ENCODE measurements at places on chromosomes 6 and 20. TPM values are rescaled to one million over a fixed set of nuclear protein-coding genes. Genes with fewer than 3 reads are reported as not detected.
A peak's percentile ranks its signal among the peaks of the same experiment; 100 is the strongest.

GRCh38 chr6:111721753-111722154, 116.1 kb upstream of the TRAF3IP2 start:
- peak; percentile 42 for DNase-seq

DNA sequence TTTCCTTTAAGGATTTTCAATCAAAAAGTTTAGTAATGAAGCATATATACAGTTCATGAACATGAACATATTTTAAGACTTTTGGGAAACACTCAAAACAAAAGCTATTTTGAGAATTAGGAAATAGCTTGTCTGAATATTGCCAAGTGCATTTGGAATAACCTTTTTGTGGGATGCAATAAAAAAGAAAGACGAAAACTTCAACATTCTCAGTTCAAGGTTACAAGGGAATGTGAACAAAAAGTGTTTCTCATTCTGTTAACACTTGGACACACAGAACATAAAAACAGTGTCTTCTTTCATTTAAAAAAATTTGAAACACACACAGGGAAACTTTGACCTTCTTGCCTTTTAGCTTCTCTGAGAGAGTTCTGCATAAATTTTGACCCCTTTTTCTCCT, 72.7 kb upstream of the TCF21 start:
- DNase-seq: no peak

DNA sequence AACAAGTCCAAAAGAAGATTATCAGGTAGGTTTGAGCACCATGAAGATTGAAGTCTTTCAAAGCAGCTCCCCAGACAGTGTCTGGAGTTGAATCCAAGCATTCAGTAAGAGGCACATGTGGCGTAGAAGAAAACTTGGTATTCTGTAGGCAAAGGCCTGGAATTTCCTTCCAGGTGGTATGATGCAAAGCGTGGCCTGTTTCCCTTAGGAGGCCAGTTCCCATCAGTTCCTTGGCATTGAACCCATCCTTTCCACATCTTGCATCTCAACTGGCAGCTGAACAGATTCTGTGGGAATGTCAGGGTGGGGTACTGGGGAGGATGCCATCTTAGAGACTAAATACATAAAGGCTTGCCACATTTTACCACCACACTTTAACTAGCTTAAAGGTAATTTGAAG, 516.0 kb downstream of the BTBD3 start:
- DNase-seq: no peak

- DNase-seq: no peak
Measured at GRCh38 chr20:53262365-53262764, 290.2 kb downstream of the TSHZ2 start.

GRCh38 chr20:52379723-52380336, 188.3 kb upstream of the ZFP64 start:
- DNase-seq: peak; percentile 45

DNA sequence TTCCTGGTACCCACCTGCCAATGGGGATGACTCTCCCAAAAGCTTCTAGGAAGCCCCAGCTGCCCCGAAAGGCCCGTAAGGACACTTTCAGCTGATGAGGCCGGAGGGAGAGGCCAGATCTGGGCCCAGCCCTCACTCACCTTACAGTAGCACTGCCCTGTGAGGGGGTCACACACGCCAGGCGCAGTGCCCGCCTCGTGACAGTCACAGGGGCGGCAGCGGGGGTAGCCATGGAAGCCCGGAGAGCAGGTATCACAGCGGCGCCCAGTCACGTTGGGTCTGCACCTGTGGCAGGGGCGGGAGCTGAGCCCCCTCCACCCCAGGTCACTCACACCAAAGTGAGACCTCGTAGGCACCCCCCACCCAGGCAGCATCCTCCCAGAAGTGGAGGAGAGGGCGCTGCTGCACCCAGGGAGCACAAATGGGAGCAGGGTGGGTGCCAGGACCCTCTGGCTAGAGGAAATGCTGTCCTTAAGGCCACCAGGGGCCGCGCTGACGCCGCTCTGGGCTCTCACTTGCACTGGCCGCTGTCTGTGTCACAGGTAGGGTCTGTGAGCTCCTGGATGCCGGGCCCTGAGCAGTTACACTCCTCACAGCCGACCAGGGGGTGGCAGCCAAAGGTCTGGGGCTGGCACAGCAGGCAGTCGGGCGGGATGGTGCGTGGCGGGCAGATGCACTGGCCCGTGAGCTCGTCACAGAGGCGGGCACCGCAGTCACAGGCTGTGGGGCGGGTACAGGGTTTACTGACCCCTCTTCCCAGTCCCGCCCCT, 25.1 kb downstream of the ADRM1 start:
- no peak for DNase-seq

DNA sequence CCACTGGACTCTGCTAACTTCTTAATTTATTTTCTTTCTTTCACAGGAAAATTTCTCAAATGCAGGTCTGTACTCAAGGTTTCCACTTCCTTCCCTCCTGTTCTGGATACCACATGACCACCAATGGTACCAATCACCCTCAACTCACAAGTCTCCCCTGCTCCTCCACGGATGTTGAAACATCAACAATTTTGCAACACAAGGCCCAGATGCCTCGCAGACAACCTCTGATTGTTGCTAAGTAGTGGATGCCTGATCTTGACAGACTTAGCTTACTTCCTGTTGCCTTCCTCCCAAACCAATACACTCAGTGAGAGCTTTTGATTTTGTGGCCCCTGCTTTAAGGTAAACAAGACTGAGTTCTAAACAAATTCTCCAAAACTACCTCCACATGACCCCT, 146.6 kb downstream of the FRK start:
- no peak for DNase-seq

- DNase-seq: peak; percentile 54
Measured at GRCh38 chr20:44582311-44583025, at the start of gene PKIG. Gene PKIG, plus strand, starts transcription at chr20:44582579. Its CDS starts 31,978 bp downstream, at chr20:44614557.

GRCh38 chr20:774016-774659, 5.8 kb upstream of the SLC52A3 start:
- DNase-seq: no peak

- DNase-seq: peak; percentile 61
Measured at GRCh38 chr6:43489277-43490072, 12.1 kb downstream of the TJAP1 start.

GRCh38 chr20:23049201-23050075, at the start of gene THBD:
Gene THBD, minus strand, starts transcription at chr20:23049672. Its CDS starts 168 bp downstream, at chr20:23049504.
- peak; percentile 64 for DNase-seq

DNA sequence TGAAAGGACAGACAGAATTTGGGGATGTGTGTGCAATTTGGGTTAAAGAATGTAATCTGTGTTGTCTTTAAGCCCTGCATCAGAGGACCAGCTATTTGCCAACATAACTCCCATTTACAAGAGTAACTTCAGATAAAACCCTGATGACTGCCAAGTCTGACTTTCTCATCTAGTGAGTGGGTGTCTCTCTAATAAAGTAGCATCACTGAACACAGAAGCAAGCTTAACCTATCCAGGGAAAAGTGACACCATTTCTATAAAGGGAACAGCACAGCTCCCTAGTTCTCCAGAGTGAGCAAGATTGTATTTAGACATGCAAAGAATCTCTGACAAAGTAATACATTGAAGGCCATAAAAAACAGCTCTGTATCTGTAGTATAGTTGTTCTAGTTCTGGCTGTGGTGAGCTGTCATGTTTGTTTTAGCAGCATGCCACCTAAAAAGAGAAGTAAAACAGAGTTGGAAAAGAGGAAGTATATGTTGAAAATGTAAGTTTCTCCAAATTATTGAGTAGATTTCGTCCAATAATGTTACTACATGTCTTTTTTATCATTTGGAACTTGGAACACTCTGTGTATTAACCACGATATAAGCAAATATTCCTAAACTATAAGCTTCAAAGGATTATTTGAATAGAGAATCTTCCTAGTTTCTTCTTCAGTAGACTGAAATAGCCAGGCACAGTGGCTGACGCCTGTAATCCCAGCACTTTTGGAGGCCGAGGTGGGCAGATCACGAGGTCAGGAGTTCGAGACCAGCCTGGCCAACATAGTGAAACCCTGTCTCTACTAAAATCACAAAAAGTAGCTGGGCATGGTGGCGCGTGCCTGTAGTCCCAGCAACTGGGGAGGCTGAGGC, 8.8 kb upstream of the PIM1 start:
- DNase-seq: no peak

DNA sequence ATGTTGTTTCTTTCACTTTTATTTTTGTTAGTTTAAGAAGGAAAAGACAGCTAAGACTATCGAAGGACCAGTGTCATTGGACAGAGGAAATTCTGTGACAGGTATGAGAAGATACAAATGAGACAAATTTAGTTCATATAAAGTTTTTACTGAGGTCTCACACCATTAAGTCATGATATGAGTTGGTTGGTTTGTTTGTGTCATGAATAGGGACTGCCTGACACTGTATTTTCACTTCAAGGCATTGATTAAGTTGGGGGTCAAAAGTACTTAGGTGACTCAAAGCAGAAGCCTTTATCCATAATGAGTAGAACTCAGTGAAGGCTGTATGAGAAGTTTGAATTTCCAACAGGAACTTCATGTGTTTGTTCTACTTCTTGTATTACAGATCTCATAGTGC, 21.3 kb upstream of the HIVEP2 start:
- DNase-seq: no peak

DNA sequence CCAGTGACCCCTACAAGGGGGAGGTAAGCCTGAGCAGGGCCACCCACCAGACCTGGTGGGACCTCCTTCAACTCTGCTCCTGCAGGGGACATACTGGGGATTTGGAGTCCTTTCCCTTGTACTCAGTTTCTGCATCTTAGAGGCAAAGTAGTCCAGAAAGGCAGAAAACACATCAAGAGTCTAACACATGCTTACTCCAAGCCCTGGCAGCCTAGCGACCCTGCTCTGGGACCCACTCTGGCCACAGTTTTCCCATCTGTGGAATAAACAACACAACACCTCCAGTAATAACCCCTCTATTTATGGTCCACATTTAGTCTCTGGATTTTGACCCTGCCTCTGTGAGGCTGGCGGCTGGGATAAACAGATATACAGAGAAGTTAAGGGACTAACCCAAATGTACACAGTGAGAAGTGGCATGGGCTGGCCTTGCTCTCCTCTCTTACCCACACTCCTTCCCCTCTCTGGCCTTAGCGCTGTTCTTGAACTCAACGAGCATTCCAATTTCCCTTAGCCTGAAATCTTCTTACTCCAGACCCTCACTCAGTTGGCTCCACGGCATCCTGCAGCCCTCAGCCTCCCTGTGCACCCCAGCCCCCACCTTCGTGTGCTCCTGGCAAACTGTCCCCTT, 16.1 kb upstream of the TLDC2 start:
- DNase-seq: no peak

GRCh38 chr6:29763491-29764289, 40.5 kb downstream of the HLA-F start:
- no peak for DNase-seq

GRCh38 chr20:44648579-44648978, 2.9 kb downstream of the ADA start:
- peak; percentile 48 for DNase-seq

DNA sequence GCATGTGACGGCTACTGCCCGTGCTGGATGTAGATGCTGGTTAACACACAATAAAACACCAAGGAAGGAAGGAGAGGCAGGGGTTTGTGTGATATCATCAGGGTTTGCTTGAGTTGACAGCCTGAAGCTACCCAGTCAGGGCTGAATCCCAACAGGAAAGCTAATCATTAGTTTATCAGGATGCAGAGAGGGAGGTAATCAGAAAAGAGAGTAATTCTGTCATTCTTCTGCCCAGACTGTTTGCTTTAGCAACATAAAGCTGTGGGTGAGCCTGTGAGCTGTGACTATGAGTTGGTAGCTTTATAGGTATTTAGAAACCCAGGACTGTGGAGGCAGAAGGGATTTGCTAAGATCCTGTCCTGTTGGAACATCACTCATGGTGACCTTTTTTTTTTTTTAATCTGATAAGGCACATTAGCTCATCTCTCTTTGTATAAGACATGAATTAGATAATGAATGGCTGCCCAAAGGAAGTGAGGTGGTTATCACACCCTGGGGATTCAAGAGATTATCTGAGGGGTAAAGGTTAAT, 79.3 kb downstream of the CAP2 start:
- DNase-seq: no peak

DNA sequence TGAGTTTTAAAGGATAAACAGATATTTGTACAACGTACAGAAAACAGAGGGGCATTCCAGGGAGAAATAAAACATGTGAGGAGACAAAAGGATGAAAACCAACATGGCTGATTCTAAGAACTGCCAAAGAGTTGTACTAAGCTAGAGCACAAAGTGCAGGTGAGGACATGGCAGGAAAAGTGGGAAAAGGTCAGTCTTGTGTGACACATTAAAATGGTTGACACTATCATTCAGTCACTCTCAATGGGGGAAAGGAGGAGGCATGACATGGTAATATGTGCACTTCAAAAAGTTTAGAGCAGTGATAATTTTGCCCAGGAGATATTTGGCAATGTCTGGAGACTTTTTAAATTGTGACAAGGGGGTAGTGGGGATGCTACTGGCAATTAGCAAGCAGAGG, 21.8 kb downstream of the PHIP start:
- DNase-seq: no peak

DNA sequence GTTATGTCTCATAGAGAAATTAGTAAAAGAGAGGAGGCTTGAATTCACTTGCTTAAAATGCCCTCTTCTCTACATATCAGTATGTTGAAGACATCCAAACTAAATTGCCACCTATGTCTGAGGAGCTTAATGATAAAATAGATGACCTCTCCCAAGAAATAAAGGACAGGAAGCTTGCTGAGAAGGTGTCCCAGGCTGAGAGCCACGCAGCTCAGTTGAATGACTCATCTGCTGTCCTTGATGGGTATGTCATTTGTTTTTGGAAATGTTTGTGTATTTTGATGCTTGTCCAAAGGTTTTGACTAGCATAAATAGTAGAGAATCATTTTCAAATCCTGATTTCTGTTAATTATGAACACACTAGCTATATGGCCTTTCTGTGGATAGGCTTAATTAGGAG, 307.7 kb downstream of the ARHGAP18 start:
- no peak for DNase-seq

DNA sequence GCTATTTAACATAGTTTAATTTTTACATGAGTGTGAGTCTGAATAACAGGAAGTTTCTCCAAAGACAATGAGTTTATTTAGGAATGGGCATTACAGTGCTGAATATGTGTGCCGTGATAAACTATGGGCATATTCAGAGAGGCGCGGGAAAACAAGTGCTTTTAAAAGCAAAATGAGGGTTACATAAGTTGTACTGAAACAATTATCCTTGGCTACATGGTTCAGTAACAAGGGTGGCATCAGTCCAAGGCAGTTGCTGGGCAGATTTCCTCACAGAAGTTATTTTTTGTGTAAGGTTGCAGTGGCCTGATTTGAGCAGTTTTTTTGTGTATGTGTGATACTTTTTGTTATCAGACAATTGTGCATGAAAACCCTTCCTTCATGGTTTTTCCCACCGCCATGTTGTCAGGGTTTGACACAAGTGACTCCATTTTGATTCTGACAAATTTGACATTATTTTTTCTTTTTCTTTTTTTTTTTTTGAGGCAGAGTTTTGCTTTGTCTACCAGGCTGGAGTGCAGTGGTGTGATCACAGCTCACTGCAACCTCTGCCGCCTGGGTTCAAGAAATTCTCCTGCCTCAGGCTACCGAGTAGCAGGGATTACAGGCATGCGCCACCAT, 22.3 kb upstream of the PXDC1 start:
- no peak for DNase-seq

- no peak for DNase-seq
Measured at GRCh38 chr6:167776906-167777627, 49.6 kb upstream of the AFDN start.

- no peak for DNase-seq
Measured at GRCh38 chr20:4775322-4776078, 53.8 kb downstream of the PRND start.

PTGIS gene
- 31.3 TPM for total RNA-seq

SRXN1 gene
- total RNA-seq: 6.8 TPM

NR2E1 gene
- total RNA-seq: 0.25 TPM

LY6G5B gene
- total RNA-seq: 2.8 TPM

PRND gene
- total RNA-seq: not detected

PNLDC1 gene
- 0.06 TPM for total RNA-seq

SLPI gene
- not detected for total RNA-seq

MLN gene
- total RNA-seq: not detected

CCN2 gene
- 54.5 TPM for total RNA-seq

JPH2 gene
- not detected for total RNA-seq

EYS gene
- total RNA-seq: 0.03 TPM

OPN5 gene
- not detected for total RNA-seq

Measured in neural progenitor cell (in vitro differentiated cells).